ENCODE measurements at places on chromosomes 12 and 14.

DNA sequence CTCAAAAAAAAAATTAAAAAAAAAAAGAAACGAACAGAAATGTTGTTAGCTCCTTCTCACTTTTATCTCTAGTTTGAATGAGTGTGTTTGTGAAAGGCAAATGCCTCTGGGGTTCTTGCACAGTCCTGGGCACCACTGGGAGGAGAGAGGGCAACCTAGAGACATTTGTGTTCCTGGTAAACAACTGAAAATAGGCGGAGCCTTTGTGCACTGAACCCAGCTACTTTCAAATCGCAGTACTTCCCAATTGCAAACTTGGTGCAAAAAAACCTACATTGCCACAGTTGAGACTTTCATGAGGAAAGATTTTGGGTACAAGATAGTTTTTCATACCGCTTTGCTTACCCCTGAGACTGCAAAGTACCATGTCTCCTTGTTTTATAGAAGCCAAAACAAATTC is 430.0 kb downstream of the ZFP36L1 start:
- DNase-seq, result no peak

GRCh38 chr12:47206450-47207339 is 126.9 kb upstream of the AMIGO2 start:
- DNase-seq, result no peak

GRCh38 chr12:128121424-128121823 is 145.5 kb upstream of the TMEM132C start:
- no peak for DNase-seq

- DNase-seq, result no peak
Measured at GRCh38 chr12:130437555-130438242, 100.0 kb downstream of the PIWIL1 start.

GRCh38 chr12:68224613-68225285 is 861 bp downstream of the IL26 start:
- DNase-seq, result no peak

GRCh38 chr12:131894981-131895639 is 688 bp downstream of the ULK1 start:
- no peak for DNase-seq

DNA sequence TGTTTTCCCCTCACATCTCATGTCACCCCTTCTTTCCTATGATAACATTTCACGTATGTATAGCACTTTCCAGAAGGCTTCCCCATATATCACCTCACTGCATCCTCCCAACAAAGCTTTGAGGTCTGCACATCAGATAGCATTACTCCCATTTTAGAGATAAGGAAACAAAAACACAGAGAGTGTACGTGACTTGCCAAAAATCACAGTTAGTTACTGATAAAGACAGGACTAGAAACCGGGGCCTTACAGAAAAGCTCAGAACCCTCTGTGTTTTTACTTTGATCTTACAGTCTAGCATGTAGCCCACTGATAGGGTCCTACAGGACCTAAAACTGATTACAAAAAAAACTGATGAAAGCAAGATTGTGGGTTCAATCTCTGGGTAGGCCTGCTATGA is 202.9 kb upstream of the CDKN3 start:
- DNase-seq, result no peak

- peak; percentile 56 for DNase-seq
Measured at GRCh38 chr12:60494244-60494643, 898.4 kb downstream of the SLC16A7 start.
